EH (cell line): ENCODE measurements at places on chromosomes 3 and 15.

DNA sequence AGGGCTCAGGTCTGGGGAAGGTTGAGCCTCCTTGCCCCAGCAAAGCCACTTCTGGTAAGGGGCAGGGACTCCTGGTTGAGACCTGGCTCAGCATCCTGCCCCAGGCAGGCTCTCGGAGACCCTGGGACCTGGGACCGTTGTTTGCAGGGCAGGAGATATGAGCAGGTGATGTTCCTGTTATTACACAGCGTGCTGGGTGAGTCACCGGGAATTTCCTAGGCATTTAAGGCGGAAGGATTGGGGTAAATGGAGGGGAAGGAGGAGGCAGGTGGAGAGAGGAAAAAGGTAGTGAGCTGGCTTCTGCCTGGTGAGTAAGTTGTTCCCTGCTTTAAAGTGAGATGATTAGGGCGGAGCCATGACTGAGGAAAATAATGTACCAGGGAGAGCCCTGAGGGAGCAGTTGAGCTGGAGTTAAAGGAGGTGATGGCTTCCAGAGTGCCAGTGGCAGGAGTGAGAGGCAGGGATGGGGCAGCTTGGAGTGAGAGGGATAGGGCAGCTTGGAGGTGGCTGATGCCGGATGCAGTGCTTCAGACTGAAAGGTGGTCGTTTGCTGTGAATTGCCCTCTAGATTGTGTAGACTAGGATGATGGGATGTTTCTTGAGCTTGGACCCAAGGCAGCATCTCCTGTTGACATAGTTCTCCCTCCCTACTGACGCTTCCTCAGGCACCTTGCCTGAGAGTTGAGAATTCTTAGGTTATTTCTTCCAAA lies 79.4 kb downstream of the AAGAB start:
- no peak for DNase-seq

- DNase-seq = no peak
Observed at GRCh38 chr3:32998631-32999451, 47.4 kb downstream of the CCR4 start.

DNA sequence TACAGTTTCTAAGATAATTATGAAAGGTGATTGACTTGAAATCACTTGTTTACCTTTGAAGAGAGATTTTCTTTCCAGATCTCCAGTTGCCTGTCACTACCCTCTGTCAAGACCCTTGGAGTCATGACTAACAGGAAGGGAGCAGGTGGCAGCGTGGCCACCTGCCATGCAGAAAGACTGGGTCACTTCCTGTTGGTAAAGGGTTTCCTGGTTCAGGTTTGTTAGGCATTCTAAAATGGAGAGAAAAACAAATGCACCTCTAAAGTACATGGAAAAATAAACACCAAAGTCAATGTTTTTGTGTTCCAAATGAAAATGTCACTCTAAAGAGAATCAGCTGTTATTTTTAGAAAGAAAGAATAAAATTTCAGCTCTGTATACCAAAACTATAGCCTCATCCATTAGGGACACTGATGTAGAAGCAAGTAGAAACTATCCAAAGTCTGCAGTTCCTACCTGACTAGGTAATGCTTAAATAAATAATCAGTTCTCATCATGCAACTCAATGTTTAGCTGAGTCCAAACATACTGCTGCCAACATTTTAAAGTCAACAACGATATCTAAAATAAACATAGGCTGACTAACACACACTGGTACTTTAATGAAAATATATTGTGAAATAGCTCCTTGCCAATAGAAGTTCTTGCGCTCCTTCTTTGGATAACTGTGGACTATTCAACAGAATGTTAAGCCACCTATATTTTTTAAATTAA lies 23.9 kb upstream of the TM4SF1 start:
- peak; percentile 64 for DNase-seq

DNA sequence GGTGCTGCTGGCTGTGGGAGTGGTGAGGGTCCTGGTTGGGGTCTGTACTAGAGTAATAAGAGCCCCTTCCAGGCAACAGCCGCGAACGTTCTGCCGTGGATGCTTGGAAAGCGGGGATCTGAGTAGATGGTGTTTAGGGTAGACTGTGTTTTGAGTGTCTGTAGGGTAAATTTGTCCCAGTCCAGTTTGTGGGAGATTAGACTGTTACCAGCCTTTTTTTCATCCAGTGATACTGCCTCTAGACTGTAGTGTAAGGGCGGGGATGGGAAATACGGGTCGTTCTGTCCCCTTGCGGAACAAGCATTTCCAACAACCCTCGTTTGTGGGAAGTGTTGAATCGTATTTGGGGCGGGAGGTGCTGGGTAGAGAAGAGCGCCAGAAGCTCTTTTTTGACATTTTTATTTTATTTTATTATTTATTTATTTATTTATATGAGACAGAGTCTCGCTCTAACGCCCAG lies 424 bp downstream of the HAUS2 start:
- peak; percentile 57 for DNase-seq

DNA sequence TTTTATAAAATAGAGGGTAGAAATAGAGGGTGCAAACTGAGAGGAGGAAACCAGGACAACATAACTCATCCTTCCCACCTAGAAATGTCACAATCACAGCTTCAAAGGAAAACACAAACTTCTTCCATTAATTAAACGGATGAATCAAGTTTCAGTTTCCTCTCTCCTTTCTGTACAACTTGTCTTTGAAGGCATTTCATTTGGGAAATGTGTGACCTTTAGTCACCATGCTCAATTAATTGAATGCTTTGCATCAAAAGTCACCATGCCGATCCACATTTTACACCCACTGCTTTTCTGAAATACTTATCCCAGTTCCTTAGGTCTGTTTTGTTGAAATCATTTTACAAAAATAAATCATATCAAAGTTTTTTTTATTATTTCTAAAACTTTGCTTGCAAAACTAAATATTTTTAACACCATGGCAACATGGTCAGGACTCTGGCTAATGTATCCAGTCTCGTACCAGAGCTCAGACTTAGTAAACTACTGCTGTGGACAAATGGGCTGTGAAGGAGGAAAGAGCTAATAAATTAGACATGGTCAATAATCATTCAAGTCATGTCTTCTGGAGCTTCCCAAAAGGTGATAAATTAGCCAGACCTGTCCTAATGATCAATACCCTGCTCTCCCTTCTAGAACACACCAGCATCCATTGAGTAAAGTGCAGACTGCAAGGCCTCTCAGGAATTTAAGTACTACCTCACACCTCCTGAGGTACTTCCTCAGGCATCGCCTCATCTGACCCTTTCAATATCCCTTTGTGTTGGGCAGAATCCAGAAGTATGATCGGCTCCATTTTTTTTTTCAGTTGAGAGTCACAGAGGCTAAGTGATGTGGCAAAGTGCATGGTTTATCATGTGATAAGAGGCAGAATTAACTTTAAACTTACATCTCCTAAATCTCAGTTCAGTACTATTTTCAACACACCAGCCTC lies 161.3 kb downstream of the GREM1 start:
- peak; percentile 32 for DNase-seq

- DNase-seq = no peak
Observed at GRCh38 chr3:135218782-135219181, 423.7 kb downstream of the EPHB1 start.

GRCh38 chr15:70435872-70436271 lies 327.5 kb downstream of the UACA start:
- DNase-seq = no peak

DNA sequence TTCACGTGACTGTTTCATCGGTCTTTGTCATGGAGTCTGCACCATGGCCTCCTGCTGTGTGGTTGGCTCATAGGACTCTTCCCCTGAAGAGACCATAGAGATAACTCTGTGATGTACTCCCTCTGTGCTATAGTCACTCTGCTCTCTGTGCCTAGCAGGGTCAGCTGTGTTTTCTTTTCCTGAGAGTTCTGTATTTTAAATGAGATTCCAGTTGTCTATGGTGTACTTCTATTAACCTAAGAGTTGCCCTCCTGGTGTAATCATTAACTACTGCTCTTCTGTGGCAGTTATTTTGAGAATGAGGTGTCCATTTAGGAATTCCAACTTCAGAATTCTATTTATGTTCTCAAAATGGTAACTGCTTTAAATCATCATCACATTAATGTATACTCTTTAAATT lies 114.5 kb upstream of the ARPP21 start:
- no peak for DNase-seq

GRCh38 chr15:60835974-60836373 lies 357.0 kb upstream of the ICE2 start:
- DNase-seq = peak; percentile 56

GRCh38 chr15:69094124-69094921 lies 66.1 kb upstream of the GLCE start:
- DNase-seq = no peak

DNA sequence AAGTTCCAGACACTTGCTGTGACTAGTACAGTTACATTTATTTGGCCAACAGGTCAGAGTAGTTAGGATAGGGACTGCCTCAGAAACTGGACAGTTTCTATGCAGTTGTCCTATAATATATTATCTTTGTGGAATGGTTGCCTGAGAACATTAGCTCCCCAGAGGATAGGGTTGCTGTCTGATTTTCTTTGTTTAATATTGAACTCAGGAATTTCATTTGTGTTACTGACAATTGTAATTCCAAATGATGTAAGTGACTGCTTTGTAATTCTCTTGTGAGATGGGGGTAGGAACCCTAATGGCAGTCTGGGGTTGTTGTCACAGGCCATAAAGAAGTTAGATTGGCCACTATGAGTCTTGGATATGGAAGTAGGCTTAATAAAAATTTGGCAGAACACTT lies 2.2 kb downstream of the NXPE3 start:
- peak; percentile 6 for DNase-seq

DNA sequence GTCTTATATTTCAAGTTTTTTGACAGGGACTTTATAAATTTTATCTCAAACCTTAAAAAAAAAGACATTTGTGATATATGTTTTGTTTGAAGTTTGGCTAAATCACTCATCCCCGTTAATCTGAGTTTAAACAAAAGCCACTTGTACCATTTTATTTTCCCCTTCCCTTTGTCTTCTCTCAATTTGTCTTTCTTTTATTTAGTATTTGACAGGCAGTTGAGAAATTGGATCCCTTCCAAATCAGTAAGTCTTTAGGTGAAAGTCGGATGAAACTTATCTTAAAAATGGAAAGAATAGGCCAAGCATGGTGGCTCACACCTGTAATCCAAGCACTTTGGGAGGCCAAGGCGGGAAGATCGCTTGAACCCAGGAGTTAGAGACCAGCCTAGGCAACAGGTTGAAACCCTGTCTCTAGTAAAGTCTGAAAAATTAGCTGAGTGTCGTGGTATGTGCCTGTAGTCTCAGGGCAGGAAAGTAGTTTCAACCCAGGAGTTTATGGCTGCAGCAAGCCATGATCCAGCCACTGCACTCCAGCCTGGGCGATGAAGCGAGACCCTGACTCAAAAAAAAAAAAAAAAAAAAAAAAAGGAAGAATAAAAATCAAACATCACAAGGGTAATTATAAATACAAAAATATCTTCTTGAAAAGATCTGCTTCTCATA lies 394.6 kb upstream of the TPM1 start:
- DNase-seq = no peak

DNA sequence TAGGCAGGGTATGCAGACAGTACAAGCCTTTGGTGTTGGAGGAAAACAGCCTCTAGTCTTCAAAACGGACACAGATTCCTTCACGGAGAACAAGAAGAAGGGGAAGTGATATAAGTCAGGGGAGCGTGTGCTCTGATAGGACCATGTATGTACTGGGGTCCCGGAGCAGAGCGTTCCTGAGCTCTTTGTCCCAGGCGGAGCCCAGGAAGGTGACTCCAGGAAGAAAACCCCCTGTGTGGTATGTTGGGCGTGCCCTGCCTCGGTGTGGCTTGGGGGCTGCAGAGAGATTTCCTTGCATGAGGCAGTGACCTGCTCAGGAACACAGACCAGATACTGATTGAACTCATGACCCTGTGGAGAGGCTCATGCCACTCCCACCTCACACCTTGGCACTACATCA lies 21.7 kb downstream of the MELTF start:
- no peak for DNase-seq

DNA sequence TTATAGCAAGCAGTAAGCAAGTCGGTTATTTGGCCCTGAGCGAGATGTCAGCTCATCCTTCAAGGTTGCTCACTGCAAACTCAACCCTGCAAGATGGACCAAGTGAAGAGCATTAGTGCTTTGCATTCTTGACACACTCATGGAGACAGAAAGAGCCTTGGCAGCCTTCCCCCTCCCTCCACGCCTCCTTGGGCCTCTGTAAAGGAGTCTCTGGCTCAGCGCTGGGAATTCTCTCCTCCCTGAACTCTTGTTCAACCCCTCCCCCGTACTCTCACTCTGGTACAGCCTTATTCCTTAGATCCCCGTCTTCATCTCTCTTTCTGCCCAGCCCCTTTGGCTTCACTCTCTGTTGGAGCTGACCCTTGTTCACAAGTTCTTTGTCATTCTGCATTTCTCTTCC lies 2.2 kb upstream of the CX3CR1 start:
- DNase-seq = no peak

- no peak for DNase-seq
Observed at GRCh38 chr3:196983186-196983585, 14.6 kb upstream of the PIGZ start.

DNA sequence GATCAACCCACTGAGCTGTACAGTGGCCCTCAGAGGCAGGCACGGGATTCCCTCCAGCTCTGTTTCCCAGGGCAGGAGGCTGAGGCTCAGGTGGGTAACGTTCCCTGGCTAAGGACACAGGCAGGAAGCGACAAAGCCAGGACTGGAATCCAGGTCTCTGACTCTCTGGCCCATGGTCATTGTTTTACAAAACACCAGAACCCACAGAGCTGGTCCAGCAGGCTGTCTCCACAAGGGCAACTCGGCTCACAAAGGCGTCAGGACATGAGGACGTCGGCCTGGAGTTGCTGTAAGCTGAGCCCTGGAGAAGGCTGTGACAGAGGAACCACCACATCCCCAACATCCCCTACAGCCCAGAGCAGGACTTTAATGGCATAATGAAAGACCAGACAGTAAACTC lies 30.7 kb downstream of the NUP210 start:
- no peak for DNase-seq

DNA sequence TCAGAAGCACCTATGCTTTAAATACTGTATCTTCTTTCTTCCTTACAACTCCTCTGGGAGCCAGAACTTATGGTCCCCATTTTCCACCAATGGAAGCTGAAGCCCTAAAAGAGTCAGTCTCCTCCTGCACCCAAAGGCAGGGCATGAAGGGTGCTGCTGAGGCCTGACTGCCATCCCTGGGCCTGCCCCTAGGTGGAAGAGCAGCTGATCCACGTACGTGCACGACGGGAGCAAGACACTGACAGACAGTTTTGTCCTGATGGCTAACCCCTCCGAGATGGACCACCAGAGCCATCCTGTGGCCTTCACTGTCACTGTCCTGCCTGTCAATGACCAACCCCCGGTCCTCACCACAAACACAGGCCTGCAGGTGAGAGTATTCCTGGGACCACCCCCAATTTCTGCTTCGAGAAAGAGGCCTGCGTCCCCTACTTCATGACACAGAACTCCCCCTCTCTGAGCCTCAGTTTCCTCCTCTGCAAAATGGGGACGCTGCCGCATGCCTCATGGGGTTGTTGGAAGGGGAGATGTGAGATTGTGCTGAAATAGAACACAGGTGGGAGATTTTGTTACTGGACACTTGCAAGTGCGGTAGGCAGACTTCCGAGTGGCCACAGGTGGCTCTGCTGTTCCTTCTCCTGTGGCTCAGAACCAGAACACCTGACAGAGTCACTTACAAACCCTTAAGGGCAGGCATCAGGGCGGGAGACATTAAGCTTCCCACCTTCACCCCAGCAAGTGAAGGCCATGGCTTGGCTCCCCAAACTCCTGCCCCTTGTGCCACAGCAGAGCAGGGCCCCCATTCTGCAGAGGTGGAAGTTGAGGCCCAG lies 175.4 kb downstream of the TBC1D2B start:
- DNase-seq = peak; percentile 24

GRCh38 chr3:4191971-4192370 lies 111.2 kb upstream of the SETMAR start:
- DNase-seq = no peak
